Panc1 (cell line): ENCODE measurements at places on chromosomes 2 and 18.

DNA sequence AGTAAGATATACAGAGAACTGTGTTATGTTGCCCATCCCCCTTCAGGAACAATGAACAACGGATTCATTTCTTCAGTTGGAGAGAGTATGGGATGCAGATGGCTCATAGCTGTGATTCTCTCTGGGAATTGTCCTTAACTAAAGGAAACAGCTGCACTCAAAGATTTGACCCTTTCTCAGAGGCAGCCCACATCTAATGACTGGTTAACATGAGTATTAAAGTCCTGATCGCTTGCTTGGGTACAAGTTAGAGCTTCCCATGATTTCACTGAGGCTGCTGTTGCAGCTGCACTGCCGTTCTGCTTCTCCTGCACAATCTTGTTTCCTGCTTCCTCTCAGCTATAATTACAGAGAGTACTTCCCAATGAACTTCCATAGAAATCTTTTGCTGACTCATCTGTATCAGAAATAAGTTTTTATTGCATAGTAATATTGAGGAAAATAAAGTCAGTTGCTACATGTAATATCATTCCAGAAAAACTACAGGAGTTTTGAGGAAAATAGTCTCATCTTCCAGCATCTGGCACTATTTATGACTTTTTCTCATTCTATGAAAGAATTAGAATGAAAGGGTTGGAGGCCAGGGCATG is 12.8 kb upstream of the SCN9A start:
- H3K36me3 ChIP-seq: no peaks in the 10 kb centered on the region
- no peak for DNase-seq
- no peak overlapping the region for H3K4me3 ChIP-seq
- H3K4me1 ChIP-seq: no peaks in the 10 kb centered on the region
- H3K27me3 ChIP-seq: no peaks in the 10 kb centered on the region

GRCh38 chr2:108383146-108383830 is 5.5 kb downstream of the SULT1C4 start:
- no peak overlapping the region for H3K27ac ChIP-seq
- no peaks in the 10 kb centered on the region for H3K27me3 ChIP-seq
- no peaks in the 10 kb centered on the region for H3K4me1 ChIP-seq
- no peak for DNase-seq

DNA sequence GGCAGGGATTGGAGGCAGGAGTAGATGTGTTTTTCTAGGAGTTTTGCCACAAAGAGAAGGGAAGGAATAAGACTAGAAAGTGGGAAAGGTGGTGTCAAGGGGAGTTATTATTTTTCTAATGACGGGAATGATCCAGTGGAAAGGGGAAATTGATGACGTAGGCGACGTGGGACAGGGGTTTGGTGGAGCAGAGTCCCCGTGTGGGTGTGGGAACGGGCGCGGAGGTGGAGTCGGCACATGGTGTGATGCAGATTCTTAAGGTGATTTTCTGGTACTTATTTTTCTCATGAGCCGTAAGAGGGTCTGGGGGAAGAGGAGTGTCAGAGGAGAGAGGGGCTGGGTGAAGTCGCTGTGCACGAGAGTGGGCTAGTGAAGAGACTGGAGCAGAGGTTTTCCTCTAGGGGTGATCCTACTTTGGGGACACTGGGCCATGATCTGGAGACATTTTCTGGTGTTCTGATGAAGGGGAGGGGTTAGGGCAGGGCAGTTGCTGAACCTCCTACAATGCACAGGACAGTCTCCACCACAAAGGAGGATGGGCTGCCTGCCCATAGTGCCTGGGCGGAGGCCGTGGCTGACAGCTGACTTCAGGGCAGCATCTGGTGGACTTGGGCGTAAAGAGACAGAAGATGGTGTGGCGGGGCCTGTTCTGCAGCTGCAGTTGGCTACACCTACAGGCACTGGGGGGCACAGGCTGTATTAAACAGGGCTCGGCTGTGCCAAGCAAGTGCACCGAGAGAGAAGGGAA is 30.0 kb downstream of the TRAF3IP1 start:
- no peaks in the 10 kb centered on the region for H3K27me3 ChIP-seq
- H3K4me1 ChIP-seq: no peaks in the 10 kb centered on the region
- peaks cover 3% of the 10 kb centered on the region; the same call in 1 of the 2 replicates for H3K36me3 ChIP-seq
- no peak overlapping the region for H3K27ac ChIP-seq
- no peak overlapping the region for H3K4me3 ChIP-seq
- no peak for DNase-seq

DNA sequence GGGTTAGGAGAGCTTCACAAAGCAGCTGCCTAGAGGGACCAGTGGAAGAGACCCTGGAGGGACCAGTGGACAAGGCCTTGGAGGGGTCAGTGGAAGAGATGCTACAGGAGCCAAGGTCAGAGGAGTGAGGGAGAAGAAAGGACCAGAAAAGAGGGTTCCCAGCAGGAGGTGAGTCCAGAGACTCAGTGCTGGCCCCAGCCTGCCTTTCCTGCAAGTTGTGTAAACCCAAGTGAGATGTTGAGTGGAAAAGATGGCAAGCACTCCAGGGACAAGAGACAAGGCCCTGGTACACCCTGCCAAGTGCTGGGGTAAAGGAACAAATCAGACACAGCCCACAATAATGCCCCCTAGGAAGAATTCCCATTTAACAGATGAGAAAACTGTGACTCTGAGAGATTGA is 94.4 kb downstream of the TTC32 start:
- no peak overlapping the region for H3K4me3 ChIP-seq
- H3K27me3 ChIP-seq: no peaks in the 10 kb centered on the region
- DNase-seq: no peak
- H3K4me1 ChIP-seq: peaks cover 9% of the 10 kb centered on the region
